CD4-positive, alpha-beta T cell treated with Interleukin-17A for 4 hours (primary cell): ENCODE measurements at places on chromosomes 4 and X.

- DNase-seq = no peak
These were observed 101.4 kb downstream of the AFAP1 start for GRCh38 chr4:7838136-7838782.

DNA sequence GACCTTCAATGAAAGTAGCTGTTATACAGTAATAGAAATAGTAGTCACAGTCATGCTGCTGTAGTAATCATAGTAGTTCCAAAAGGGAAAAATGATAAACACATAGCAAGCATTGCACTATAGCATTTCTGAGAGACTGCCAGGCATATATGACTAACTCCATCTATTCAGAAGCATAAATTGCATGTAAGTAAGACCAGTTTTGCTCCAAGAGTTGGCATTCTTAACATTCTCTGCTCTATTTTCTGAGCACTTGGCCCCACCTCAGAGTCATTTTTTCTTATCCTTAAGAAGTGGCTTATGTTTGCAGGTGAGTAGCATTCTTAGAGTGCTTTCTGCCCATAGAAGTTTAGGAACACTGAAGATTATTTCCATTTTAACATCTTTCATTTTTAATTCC lies 490.3 kb upstream of the TECRL start:
- no peak for DNase-seq

- no peak for DNase-seq
These were observed 303.1 kb downstream of the ARHGAP24 start for GRCh38 chr4:85777908-85778631.

- DNase-seq = no peak
These were observed 59.3 kb downstream of the RWDD4 start for GRCh38 chr4:183599690-183600089.

DNA sequence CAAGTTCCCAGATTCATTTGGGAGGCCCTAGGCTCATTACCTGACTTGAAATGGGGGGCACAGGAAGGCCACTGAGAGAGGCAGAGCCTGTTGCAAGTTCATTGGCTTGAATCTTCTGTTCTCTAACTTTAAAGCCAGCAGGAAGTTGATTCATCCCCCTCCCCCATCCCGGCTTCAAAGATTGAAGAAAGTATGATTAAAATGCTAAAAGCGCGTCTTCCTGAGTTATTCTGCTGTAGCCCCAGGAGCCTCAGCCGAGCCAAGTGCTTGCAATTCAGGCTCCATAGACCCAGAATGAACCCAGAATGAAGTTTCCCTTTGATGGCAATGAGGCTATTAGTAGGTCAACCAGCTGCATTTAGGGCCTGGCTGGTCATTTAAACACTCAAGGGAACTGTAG lies 14.7 kb downstream of the CHST7 start:
- peak; percentile 78 for DNase-seq

DNA sequence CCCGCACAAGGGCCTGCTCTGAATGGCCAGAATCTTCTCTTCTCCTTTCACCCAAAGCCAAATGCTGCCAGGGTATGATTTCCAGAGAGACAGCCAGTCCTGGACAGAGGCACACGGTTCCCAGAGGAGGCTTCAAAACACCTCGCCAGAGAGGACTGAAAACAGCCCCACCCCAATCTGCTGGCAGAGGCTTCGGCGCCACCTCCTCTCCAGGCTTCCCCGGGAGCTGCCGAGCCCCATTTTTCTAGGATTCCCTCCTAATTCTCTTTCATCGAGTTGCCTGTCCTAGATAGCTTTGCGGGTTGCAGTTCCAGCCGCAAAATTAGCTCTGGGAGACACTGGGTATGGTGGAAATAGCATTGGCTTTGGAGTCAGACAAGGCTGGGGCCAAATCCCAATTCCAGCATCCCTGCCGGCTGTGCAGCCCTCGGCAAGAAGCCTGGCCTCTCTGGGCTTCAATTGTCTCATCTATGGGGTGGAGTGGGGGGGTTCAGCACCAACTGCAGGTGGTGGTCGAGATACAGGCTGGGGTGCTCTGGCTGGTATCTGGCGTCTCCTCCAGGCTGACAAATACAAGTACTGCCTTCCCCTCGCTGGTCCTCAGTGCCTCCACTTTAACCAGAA lies 22.6 kb downstream of the PPP2R2C start:
- no peak for DNase-seq

DNA sequence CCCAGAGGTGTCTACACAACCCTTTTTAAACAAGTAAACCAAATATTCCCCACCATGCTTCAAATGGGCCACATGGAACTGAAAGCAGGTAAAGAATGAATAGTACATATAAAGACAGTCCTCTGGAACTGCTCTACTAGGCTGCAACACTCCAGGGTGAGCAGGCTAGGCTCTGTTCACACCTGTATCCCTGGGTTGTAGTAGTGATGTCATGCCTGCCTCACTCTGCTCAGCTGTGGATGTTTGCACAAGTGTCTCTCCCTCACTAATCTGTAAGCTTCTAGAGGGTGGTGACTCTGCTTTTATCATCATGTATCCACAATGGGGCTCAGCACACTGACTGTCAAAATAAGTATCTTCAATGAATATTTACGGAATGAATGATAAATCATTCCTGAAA lies 20.4 kb downstream of the LEF1 start:
- DNase-seq = peak; percentile 56

DNA sequence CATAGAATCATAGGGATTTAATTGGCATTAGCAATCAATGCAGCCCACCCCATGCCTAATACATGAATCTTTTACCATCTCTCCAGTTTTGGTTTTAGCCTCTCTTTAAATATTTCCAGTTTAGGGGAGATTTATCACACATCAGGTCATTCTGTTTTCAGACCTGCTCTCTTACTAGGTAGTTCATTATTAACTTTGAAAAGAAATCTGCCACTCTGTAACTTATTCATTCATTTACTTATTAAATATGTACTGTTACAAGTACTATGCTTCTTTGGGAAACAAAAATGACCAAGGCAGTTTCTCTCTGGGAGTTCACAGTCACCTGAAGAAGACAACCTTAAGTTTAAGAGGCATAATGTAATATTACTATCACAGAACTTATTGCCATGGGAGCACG lies 62.1 kb downstream of the USO1 start:
- DNase-seq = no peak

- DNase-seq = peak; percentile 47
These were observed 84.2 kb downstream of the BCOR start for GRCh38 chrX:40013266-40014195.

DNA sequence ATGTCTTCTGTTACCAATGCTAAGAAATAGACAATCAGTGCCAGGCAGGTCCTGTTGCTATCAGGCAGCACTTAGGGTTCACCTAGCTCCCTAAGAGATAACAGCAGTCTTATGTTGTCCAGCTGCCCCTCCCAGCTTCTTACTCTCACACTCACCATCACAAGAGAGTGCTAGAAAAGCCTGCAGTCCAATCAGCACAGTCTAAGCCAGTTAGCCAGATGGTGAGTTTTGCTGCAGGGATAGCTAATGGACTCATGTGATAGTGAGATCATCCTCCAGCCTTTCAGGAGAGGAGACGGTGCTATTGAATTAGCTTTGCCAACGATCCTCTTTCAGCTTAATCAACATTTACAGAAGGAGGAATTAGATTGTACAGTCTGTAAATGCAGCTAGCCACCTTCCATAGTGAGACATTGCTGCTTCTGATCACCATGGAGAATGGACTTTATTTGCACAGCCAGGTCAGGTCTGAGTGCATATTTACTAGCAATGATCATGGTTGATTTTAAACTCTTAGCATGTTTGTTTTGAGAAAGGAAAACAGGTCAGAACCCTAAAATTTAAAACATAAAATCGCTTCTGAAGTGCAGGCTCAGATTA lies 438.3 kb downstream of the CENPC start:
- DNase-seq = no peak

DNA sequence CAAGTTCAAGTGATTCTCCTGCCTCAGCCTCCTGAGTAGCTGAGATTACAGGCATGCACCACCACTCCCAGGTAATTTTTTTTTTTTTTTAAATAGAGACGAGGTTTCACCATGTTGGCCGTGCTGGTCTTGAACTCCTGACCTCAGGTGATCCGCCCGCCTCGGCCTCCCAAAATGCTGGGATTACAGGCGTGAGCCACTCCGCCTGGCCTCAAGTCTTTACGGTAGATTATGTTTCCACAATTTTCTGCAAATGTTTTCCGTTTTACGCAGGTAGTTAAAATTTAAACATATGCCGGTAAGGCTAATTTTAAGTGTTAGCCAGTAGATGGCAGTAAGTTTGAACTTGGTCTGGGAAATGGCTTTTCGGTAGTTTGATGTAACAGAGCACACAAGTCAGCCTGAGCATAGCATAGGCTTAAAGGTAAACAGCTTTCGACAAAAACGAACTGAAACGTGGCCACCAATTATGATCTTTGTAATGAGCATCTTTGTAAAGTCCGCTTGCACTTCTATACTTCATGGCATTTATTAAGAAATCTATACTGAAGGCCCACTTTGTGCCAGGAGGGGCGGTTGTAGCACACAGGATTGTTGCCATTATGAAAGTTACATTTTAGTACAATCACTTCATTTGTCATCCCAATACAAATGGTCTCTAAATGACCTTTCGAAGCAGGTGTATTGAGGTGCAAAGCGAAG lies 31.1 kb downstream of the CCKAR start:
- no peak for DNase-seq

DNA sequence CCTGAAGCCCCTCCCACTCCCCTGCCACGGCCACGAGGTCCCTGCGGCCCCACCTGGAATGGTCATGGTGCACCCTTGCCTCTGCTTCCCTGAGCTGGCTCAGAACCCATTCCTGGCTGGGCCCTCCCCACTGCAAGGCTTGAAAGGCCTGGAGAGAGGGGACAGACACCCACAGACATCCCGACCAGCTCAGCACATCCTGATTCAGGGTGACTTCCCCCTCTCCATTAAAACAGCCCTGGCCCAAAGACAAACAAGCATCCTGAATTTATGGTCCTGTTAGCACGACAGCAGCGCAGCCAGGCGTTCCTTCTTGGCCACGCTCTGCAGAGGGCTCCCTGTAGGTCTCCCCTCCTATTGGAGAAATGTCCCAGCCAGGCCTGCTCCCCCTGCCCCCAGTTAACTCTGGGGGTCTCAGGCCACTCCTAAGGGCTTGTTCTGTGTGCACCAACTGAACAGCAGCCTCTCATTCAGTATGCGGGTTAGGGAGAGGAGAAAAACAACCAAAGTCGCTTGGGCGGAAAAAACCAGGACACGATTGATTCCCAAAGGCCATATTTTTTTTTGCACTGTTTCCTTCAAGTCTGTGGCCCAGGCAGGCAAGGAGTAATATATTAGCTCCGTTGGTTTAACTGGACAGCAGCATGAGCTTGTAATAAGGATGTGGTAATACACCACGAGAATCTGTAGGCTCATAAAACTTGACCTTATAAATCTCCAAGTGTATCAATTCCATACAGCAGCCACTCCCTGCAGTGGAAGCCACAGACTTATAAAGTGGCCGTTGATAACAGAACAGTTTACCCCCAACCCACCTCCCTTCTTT lies 106.7 kb upstream of the MSX1 start:
- DNase-seq = no peak

GRCh38 chr4:102139132-102139573 lies 206.1 kb downstream of the SLC39A8 start:
- DNase-seq = no peak

- peak; percentile 49 for DNase-seq
These were observed 855 bp downstream of the GPRASP2 start for GRCh38 chrX:102712981-102713625.

- DNase-seq = no peak
These were observed 21.6 kb downstream of the C4orf50 start for GRCh38 chr4:5996641-5997040.

DNA sequence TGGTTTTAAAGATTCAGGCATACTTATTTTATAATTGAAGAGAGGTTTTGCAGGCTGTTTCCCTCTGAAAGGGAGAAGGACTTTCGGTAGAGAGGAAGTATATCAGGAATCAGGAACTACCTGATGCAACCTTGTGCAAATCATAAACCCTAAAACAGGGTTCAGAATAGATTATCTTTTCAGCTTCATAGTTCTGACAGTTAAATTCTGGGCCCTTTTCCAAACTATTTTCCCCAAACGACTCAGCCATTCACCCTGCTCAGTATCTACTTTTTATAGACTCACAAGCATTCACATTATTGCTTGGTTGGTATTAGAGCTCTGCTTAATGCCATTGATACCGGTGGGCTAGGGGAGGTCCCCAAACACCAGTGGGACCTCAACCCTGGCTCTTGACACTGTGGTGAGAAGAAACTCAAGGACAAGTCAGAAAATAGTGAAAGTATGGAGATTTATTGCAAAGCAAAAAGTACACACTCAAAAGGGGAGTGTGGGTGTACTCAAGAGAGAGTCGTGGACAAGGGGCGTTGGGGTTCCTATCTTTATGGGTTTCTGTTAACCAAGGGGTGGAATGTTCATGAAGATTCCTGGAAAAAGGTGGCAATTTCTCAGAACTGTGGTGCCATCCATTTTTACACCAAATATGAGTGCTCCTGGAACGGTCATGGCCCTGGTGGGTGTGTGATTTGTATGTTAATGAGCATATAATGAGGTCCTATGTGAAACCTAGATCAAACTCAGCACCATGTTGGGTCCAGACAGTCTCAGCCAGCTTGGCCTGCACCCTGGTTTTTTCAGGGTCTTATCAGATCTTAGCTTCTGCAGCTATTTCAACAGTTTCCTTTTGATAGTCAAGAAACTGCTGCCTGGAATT lies 238.3 kb downstream of the DCLK2 start:
- DNase-seq = no peak

- no peak for DNase-seq
These were observed 7.7 kb downstream of the GAK start for GRCh38 chr4:924107-925096.

- DNase-seq = no peak
These were observed 53.8 kb upstream of the LSM6 start for GRCh38 chr4:146121757-146122156.

DNA sequence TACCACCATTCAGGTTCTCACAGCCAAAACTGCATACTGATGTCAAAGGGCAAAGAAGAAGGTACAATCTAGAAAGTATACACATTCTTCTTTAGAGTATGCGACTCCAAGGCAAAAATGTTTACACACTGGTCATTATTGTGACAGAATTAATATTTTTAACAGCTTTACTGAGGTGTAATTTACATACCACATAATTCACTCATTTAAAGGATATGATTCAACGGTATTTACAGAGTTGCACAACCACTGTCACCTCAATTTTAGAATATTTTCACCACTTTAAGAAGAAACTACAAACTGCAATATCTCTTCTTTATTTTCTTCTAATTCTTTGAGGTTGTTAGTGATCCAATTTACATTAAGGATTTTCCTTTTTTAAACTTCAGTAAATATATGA lies 325.4 kb upstream of the SMIM31 start:
- no peak for DNase-seq

DNA sequence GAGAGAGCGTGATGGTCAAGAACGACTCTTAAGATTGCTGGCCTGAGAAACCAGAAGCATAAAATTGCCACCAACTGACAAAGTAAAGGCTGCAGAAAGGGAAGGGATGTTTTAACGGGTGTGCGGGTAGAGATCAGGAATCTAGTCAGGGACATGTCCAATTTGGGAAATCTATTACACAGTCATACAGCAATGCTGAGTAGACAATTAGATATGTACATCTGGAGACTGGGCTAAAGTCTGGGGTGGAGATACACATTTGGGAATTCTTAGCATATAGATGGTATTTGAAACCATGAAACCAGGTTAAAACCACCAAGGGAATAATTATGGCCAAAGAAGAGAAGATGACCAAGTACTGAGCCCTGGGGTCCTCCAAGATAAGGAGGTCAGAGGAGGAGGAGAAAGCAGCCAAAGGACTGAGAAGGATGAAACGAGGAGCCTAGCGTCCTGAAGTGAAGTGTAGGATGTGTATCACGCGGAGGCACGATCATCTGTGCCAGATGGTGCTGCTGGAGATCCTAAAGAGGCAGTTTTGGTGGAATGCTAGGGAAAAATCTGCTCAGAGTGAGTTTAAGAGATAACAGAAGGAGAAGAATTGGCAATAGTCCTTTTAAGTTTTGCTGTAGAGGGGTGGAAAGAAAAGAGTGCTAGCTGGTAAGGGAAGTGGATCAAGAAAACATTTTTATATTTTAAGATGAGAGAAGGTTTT lies 36.5 kb downstream of the SEC24D start:
- no peak for DNase-seq
